AG04450 (cell line): ENCODE measurements at places on chromosomes 3 and 15. TPM values are rescaled to one million over a fixed set of nuclear protein-coding genes. Genes with fewer than 3 reads are reported as not detected.

DNA sequence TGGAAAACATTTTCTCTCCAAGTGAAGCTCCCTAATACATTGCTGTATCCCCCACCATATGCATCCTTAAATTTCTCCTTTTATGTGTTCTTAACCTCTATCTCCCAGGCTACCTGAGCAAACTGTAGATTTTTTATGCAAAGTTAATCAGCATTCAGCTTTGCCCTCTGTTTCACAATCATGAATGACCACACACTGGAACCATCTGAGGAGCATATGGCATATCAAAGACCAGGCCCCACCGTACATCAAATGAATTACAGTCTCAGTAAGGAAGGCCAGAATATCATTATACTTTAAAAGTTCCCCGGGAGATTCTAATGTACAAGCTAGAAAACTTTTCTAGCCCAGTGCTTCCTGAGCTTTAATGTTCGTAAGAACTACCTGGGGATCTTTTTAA, 115.5 kb upstream of the NECTIN3 start:
- no peak for DNase-seq

DUOX1 gene
- not detected in 2 replicates for polyA plus RNA-seq

LIPH gene
- 0.02 and 0.06 TPM in 2 replicates for polyA plus RNA-seq

CELSR3 gene
- 0.55 and 0.73 TPM in 2 replicates for polyA plus RNA-seq

DNA sequence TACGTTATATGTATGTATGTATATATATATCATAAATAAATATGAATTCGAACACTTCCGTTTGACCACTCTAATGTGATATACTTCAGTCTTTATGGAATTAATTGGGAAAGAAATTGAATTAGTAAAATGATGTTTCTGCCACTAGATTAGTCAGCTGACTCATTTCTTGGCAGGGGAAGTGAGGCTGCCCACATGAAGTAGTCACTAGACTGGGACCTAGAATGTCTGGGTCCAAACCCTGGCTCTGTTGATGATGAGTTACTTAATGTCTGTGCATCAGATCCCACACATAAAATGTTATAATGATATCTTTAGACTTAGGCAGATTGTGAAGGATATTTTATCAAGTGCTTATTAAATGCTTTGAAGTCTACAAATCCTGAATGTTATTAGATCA, 27.4 kb upstream of the ARL14 start:
- no peak for DNase-seq

DNA sequence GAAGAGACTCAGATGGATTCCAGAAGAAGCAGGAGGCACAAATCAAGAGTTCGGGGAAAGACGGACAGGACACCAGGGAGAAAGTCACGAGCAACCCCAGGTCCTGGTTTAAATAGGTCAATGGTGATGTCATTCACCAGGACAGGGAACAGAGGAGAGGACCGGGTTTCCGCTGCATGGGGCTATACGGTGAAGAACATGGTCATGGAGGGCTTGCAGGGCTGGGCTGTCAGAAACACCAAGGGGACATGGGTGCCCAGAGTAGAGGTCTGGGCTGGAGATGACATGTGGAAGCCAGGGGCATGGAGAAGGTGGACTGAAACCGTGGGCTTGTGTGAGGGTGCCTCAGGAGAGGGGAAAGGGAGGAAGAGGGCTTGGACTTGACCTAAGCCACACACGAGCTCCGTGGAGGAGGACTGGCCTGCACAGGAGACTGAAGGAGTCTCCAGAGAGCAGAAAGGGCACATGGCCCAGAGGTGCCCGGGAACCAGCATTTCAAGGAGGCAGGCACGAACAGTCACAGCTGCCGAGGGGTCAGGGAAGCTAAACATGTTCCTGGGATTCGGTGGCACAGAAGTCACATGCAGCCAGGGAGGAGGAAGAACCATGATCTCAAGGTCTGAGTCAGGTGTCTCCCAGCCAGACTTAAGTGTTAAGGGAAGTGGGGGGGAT, 54.2 kb upstream of the RPL32 start:
- DNase-seq: no peak

- peak; percentile 55 for DNase-seq
Observed at GRCh38 chr3:86938416-86939105, 52.4 kb downstream of the VGLL3 start.

- no peak for DNase-seq
Observed at GRCh38 chr15:84840741-84841429, 23.7 kb downstream of the ALPK3 start.

PAK6 gene
- polyA plus RNA-seq: not detected in 2 replicates

GRCh38 chr3:70111411-70111810, 111.9 kb downstream of the SAMMSON start:
- DNase-seq: no peak

GRCh38 chr3:169430707-169431404, 232.7 kb downstream of the MECOM start:
- no peak for DNase-seq

- DNase-seq: no peak
Observed at GRCh38 chr15:38861108-38861507, 296.5 kb upstream of the RASGRP1 start.

- DNase-seq: no peak
Observed at GRCh38 chr3:159796744-159797143, 191.9 kb upstream of the IL12A start.

- no peak for DNase-seq
Observed at GRCh38 chr3:42672515-42672914, 12.8 kb upstream of the KLHL40 start.

- DNase-seq: no peak
Observed at GRCh38 chr3:175606650-175607318, 747.6 kb downstream of the NAALADL2 start.

- no peak for DNase-seq
Observed at GRCh38 chr15:91890614-91891013, 37.1 kb downstream of the SLCO3A1 start.

DNA sequence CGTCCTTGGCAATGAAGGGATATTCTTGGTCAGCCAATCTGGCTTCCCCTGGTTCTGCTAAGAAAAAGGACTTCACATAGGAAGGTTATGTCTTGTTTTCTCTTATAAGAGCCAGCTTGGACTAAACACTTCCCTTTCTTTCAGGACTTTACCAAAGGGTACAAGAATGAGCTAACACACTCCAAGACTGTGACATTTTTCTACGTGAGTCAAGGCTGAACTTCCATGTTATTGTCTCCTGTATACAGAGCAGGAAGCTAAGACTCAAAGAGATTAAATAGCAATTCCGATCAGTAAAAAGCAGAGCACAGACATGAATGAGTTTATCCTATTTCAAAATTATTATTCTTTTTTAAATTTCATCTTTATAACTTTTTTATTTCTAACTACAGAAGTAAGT, 63.3 kb upstream of the STT3B start:
- no peak for DNase-seq

- no peak for DNase-seq
Observed at GRCh38 chr15:70892912-70893560, 410 bp downstream of the LRRC49 start.

GRCh38 chr3:125694761-125695294, 99.5 kb upstream of the OSBPL11 start:
- no peak for DNase-seq

TRAT1 gene
- polyA plus RNA-seq: not detected in 2 replicates

PLA2G4E gene
- not detected in 2 replicates for polyA plus RNA-seq

ELL3 gene
- 2.3 and 2.4 TPM in 2 replicates for polyA plus RNA-seq

GRCh38 chr15:28969511-28970085, 83.8 kb downstream of the APBA2 start:
- no peak for DNase-seq

GRCh38 chr15:66673410-66674322, 28.4 kb upstream of the SMAD6 start:
- no peak for DNase-seq

CPNE9 gene
- not detected in 2 replicates for polyA plus RNA-seq

TRIM42 gene
- not detected in 2 replicates for polyA plus RNA-seq

DNA sequence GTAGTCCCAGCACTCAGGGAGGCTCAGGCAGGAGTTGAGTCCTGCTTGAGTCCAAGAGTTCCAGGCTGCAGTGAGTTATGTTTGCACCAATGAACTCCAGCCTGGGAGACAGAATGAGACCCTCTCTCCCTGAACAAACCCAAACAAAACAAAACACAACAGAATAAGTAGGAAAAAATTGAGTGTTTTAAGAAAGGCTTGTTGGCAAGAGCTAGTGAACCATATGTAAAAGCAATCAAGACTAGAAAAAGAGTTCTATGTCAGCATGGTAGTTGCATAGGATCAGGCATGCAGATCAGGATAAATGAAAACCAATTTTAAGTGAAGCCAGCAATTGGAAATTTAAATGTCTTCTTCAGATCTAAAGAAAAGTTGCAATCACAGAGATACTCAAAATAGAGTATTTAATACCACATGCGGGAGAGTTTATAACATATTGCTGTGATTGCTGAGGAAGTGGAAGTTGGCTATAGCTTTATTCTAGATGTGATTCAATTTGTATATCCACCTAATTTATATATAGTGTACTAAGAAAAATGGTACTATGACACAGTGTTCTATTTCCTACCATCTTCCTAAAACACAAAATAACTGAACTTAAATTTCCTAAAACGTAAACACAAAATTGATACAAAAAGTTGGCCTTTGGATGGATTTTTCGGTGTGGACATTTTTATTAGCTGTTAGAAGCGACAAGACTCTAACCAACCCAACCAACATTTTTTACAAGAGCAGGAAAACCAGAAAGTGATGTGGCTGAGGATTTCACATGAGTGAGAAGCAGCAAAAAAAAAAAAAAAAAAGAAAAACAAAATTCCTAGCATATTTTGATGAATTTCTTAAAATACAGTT, 101.9 kb upstream of the ROBO1 start:
- no peak for DNase-seq

DNA sequence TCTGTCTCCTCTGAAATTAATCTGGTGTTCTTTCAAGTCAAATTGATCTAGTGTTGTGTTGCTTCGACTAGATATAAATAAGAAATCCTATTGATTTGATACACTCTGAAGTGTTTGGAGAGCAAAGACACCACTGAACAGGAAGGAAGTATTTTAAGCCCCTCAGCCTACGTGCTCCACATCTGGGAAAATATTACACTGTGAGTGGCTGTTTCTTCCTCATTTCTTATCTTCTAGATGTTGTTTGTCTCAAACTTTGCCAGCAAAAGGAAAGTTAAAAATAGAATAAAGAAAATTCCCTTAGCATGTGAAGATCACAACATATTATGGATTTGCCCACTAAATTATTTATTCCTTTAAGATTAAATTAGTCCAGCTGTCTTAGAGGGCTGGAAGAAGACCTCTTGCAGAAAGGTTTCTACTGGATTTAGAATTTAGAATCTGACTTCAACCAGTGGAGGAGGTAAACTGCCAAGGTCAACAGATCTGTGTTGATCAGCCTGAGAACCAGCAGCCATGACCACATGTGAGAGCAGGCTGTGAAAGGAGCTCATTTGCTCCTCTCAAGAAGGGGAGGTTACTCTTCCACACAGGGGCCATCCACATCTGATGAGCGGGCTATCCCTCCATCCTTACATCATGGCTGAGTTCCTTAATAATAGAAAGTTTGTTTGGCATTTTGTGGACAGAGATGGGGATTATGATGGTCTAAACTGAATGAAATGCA, 46.3 kb upstream of the ACKR4 start:
- no peak for DNase-seq

IL17RB gene
- not detected in 2 replicates for polyA plus RNA-seq

DNA sequence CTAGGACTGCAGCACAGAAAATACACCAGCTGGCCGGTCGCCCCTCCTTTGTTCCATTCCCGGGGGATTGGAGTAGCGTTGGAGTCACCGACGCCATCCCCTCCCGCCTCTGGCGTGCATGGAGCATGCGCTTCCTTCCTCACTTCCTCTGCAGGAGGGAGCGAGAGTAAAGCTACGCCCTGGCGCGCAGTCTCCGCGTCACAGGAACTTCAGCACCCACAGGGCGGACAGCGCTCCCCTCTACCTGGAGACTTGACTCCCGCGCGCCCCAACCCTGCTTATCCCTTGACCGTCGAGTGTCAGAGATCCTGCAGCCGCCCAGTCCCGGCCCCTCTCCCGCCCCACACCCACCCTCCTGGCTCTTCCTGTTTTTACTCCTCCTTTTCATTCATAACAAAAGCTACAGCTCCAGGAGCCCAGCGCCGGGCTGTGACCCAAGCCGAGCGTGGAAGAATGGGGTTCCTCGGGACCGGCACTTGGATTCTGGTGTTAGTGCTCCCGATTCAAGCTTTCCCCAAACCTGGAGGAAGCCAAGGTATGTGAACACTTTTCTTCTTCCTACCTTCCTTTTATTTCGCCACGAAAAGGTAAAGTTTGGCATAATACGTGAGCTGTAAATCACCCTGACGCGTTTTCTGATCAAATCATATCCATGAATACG, at the start of gene SCG3:
Gene SCG3, plus strand, starts transcription at position 201 of the 661 bp plus-strand sequence. Its CDS starts 253 bp downstream, at position 454.
- no peak for DNase-seq

- no peak for DNase-seq
Observed at GRCh38 chr3:8492744-8493511, 8.7 kb upstream of the LMCD1 start.

- DNase-seq: no peak
Observed at GRCh38 chr3:48119505-48120193, 68.6 kb downstream of the CDC25A start.

DNA sequence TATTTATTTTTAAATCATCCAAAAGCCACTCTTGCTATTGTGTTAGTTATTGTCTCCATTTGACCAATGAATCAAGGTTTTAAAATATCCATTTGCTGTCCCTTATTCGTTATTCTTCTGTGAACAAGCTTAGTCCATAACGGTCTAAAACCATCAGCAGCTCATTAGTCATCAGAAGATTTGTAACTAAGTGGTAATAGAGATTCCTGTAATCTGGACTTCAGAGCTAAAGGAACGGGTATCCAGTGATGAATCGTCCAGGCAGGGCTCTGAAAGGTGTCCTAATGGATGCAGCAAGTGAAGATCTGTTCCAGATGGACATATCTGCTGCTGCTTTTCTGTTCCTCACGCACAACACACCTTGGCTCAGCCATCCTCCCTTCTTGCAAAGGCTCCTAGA, 362.7 kb upstream of the CFAP20DC start:
- DNase-seq: no peak

GRCh38 chr15:94674296-94674695, 442.9 kb downstream of the MCTP2 start:
- no peak for DNase-seq

- DNase-seq: no peak
Observed at GRCh38 chr15:101525087-101525669, 35.7 kb upstream of the PCSK6 start.

- no peak for DNase-seq
Observed at GRCh38 chr3:66997560-66998112, 471 bp upstream of the KBTBD8 start.

- DNase-seq: peak; percentile 41
Observed at GRCh38 chr3:25427942-25428788, at the start of gene RARB. Gene RARB, plus strand, starts transcription at chr3:25428263. Its CDS starts 469 bp downstream, at chr3:25428732.

TM4SF1 gene
- 232 and 260 TPM in 2 replicates for polyA plus RNA-seq

DNA sequence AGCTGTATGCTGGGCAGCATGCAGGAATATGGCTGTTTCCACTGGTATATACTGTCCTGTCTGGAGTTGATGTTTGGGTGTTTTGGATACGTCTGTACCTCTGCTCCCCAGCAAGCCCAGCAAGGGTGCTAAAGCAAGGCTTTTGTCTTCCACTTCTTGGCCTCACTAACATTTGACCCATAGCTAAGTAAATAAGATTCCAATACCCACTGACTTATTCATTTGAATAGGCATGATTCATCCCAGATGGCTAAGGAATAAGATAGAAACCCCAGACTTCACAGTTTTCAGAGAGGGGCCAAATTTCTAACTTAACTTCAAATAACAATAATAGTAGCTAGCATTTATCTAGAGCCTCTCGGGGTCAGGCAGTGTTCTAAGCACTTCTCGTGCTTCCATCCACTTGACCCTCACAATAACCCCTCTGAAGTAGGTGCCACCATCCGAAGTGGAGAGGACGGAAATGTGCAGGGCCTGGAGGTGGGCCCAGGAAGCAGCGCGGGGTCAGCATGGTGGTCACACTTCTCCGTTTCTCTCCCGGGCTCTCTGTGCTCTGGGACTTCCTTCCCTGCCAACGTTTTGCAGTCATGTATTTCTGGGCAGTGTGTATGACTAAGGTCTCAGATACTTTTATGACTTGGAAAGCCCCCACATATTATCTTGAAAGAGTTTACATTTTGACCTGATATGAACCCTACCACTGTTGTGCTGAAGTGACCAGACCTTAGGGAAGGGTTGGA, 39.3 kb downstream of the LRRK1 start:
- DNase-seq: no peak
